ENCODE measurements at places on chromosomes 11 and 22.

GRCh38 chr11:42840176-42840829, 471.5 kb upstream of the API5 start:
- DNase-seq: no peak

DNA sequence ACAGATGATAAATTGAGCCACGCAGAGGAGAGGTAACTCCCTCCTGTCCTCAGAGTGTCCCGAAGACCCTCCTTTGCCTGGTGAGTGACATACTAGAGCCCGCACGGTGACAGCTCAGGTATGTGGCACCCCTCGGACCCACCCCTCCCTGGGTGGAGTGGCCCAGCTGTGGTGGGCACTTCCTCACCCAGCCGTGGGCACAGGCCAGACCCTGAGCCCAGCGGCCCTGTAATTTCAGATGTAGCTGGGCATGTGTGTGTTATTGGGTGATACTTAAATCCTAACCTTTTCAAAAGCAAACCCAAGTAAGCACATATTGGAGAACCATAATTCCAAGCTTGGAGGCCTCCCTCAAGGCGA, 93.2 kb downstream of the WNT7B start:
- DNase-seq: no peak

DNA sequence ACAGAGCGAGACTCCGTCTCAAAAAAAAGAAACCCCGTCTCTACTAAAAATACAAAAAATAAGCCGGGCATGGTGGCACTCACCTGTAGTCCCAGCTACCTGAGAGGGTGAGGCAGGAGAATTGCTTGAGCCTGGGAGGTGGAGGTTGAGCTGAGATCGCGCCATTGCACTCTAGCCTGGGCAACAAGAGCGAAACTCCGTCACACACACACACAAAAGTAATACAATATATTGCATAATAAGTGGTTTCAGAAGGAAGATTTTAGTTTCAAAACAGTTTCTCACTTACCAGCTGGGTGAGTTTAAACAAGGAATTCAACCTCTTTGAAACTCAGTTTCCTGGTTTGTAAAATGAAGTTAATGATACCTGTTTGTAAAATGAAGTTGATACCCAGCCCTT, 32.7 kb upstream of the HTR3A start:
- no peak for DNase-seq

GRCh38 chr22:37601540-37602442, 6.8 kb upstream of the GGA1 start:
- no peak for DNase-seq

- no peak for DNase-seq
Measured at GRCh38 chr11:89436071-89436470, 55.1 kb downstream of the NOX4 start.

GRCh38 chr22:46381142-46381541, 45.6 kb downstream of the TRMU start:
- no peak for DNase-seq

DNA sequence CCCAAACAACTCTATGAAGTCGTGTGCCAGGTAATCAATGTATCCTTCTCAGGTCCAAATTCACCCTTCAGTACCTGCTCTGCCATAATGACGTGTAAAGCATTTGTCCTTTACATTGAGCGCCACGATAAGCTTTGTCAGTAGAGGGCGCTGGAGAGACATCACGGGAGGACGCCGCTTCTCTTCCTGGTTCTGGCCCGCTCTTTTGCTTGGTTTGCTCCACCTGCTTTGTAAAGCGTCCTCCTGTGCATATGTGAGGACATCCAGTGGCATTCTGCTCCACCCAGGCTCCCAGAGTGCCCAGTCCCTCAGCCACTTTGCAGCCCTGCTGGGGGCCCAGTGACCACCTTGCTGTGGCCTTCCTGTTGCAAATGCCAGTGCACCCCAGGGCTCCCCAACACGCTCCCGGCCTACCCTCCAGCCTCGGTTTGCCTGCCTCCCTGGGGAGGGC, 61.1 kb downstream of the WT1 start:
- no peak for DNase-seq

DNA sequence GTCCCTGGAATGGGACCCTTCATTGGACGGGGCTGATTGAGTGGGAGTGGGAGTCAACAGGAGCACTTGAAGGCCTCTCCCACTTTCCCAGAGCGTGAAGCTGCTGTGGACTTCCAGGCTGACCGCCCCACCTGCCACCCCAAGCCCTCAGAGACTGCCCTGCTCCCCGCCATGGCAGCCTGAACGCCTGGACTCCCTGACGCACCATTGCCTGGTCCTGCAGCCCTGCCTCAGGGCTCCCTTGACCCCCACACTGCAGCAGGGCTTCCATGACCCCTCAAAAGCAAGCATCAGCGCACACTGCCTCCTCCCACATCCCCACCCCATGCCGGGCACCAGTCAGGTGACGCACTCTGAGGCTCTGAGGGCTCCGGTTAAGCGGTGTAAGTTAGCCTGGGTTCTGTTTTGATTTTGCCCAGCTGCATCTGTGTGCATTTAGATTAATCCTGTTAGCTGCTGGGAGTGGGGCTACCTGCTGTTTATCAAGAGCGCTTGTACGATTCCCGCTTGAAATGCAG, 39.4 kb downstream of the TRIM29 start:
- DNase-seq: no peak

DNA sequence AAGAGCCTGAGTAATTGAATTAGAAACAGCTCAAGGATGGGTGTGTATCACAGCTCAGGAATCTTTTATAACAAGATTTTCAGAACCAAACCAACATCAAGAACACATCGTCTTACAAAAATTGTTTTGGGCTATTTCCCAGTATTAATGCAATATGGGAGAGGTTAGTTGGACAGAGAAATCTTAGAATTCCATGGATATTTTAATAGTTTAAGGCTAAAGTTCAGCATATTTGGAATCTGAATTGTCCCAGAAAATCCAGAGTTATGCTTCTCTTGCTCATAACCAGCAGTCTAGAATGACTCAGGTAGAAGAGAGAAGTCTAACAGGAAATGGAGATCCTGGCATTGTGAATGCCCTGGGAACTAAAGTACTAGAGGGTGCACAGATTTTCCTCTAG, 74.6 kb downstream of the ADM start:
- DNase-seq: no peak

GRCh38 chr11:74318241-74318932, 6.9 kb upstream of the P4HA3 start:
- no peak for DNase-seq

DNA sequence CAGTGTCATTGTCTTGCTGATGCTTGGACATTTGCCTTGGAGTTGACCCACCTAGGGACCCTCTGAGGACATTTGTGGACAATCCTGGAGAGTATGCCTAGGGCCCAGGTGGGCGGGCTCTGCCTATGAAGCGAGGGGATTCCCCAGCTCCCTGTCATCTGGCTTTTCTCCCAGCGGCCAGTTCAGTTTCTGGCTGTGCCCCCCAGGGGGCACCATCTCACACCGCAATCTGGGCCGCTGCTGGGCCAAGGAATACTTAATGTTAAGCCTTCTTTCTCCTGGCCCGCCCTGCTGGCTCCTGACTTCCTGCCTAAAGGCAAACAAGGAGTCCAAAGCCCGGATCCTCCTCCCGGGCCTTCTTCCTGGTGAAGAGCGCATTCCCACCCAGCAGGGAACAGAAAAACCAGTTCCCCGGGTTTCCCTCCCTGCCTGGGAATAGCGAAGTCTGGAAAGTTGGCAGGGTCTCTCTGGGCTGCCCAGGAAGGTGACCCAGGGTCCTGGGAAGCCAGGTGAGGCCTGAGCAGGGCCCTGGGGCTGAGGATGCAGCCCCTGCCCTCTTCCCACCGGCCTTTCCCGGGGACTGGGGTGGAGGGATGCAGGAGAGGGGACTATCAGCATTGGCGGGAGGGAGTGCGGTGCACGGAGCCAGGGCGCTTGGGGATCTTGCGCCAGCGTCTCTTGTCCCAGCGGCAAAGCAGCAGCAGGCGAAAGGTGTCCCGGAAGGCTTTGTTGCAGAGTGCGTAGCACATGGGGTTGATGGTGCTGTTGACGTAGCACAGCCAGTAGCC, 11.9 kb downstream of the CHRM1 start:
- DNase-seq: peak; percentile 50

GRCh38 chr22:48754611-48755058, 1073.0 kb downstream of the BRD1 start:
- DNase-seq: no peak

DNA sequence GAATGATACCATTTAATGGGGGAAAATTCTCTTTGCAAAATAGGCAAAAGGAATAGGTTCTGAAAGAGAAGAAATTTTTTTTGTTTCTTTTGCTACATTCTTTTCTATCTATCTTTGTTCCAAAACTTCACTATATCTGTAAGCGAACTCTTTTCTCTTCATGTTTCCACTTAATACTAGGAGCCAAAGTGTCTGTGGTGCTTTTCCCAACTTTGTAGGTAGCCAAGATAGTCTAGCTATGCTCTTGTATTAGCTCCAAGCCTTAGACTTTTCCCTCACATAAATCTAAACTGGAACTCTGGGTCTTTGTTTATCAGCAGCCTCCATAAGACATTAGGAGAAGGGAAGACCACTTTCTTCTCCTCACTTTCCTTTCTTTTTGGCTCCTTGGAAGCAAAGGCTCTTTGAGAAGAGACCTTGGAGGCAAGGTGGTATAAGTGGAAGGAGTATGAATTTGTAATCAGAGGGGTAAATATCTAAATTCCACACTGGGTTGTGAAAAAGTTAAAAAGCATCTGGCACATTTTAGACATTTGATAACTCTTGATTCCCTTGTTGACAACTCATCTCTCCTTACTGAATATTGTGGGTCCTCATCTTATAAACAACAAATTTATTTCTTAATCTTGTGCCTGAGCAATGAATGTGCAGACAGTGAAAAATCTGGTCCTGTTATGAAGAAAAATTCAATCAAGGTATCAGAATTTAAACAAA, 130.0 kb downstream of the EHF start:
- no peak for DNase-seq

GRCh38 chr11:106998116-106998915, 20.0 kb downstream of the GUCY1A2 start:
- DNase-seq: no peak

- no peak for DNase-seq
Measured at GRCh38 chr22:20427945-20428417, 9.6 kb downstream of the SCARF2 start.

- peak; percentile 25 for DNase-seq
Measured at GRCh38 chr22:26763633-26764361, 106.4 kb downstream of the MIAT start.

All from left renal cortex interstitium (tissue), 4 donors.